ENCODE measurements at places on chromosomes 1 and 21.

DNA sequence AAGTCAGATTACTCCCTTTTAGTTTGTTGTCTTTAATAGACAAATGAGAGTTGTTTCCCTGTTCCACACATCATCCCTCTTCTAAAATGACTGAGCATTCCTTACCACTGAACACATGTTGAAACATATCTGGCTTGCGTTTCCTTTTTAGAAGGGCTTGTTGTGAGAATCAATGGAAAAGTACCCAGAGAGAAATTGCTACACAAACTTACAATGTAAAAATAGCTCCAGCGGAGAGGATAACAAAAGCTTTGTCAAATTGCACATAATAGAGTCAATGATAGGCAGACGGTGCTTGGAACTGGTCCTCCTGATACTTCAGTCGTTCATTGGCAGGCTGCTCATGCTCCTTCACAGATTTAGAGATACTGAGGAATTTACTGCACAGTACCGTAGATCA is 123.9 kb downstream of the CYYR1 start:
- DNase-seq: no peak

DNA sequence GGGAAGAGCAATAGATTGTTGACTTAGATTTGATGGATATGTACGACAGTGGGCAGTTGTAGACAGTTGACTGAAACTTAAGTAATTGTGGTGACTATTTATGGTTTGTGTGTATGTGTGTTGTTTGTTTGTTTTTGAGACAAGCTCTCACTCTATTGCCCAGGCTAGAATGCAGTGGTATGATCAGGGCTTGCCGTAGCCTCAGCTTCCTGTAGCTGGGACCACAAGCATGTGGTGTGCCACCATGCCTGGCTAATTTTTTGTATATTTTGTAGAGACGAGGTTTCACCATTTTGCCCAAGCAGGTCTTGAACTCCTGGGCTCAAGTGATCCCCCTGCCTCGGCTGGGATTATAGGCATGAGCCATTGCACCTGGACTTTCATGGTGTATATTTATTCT is 9.8 kb downstream of the SDHC start:
- DNase-seq: no peak

- DNase-seq: peak; percentile 23
Measured at GRCh38 chr1:238653693-238654321, 732.6 kb upstream of the CHRM3 start.

- DNase-seq: no peak
Measured at GRCh38 chr1:53260631-53261247, 22.4 kb upstream of the MAGOH start.

- DNase-seq: no peak
Measured at GRCh38 chr1:3785045-3785444, 11.3 kb downstream of the LRRC47 start.

DNA sequence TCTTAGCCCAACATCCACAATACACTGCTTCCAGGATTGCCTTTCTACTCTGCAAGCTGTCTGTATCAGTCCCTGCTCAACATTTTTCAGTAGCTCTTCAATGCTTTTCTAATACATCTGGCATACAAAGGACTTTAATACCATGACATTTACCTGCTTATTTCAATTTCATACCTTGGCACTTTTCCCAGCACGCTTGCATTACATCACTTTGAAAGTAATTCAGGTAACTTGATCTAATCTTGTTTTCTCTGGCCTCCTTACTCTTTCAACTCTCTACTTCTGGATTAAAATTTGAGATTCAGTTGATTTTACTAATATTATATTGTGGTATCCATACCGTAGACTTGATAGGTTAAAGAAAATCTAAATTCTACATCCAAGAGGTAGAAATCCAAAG is 103.0 kb downstream of the PTGS2 start:
- no peak for DNase-seq

GRCh38 chr1:159707472-159708260 is 6.7 kb downstream of the CRP start:
- DNase-seq: no peak

GRCh38 chr21:42490720-42491119 is 5.3 kb downstream of the RSPH1 start:
- DNase-seq: no peak

- no peak for DNase-seq
Measured at GRCh38 chr1:205578780-205579571, 52.8 kb downstream of the ELK4 start.

- DNase-seq: no peak
Measured at GRCh38 chr1:24147816-24148215, 4.9 kb upstream of the IL22RA1 start.

DNA sequence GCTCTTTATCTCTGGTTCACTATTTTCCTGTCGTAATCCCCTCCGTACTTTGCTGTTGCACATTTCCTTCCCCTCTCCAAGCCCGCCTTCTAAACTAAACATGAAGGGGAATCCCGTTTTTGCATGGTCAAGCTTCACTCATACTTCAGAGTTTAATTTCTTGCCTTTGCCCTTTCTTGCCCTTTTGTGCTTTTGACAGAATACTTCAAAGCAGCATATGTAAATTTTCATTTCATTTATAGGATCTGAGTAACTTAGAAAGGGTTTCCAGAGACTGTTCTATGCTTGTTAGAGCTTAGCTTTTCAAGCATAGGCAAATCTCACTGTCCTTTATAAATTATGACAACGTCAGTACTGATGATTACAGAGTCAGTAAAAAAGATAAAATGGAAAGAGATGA is 27.7 kb downstream of the SPATA45 start:
- DNase-seq: no peak

DNA sequence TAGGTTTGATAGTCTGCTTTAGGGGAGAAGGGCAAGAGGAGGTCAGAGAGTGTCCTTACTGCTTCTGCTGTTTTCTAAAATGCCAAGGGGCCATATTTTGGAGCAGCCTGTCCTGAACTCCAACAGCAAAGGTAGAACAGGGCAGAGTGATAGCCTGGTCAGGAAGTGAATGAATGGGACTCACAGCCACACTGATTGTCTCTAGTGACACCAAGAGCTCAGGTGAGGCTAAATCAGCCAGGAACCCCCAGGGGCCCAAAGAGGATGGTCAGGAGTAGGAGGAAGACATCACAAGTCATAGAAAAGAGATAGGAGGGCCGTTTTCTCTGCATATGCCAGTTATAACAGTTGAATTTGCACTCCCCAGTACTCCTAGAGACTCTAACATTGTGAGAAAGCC is 97.4 kb upstream of the DUSP10 start:
- DNase-seq: no peak

DNA sequence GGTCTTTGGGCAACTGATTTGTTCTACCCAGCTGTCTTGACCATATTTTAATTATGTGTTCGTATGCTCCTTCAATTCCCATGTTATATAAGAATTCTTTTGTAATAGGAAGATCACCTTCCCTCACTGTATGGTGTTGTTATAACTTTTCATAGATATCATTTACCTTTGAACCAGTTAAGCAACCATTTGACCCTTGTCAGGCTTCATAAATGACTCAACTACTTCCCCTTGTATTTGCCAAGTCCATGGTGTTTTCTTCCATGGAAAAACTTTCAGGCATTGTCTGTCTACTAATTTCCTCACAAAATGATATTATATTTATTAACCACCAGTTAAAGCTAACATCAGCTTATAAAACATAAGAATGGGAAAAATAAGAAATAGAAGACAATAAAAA is 5.1 kb downstream of the BPNT1 start:
- no peak for DNase-seq

DNA sequence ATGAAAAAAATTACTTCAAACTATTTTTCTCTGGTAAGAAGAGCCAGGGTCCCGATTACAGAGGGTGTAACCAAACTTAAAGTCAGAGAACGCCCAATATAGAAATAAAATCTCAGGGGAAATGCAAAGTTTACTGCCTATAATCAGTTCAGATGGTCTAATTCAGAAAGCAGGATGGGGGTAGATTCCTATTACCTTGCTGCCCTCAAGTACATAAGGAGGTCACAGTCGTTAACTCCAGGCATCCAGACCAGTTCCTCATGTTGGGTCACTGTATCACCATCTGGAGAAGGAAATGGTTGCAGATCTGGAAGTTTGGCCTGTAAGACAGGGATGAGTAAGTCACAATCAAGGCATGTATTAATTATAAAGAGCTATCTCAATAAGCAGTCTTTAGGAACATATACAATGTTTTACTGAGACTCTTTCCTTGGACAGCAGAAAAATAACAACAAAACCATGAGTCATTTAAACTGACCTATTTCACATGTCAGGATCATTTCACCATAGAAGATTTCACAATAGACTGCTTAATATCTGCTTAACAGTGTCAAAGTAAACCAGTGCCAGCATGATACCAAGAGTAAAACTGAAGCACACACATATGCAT is 179.4 kb downstream of the SLC45A1 start:
- DNase-seq: peak; percentile 63

- no peak for DNase-seq
Measured at GRCh38 chr21:44849616-44850130, 23.8 kb downstream of the PTTG1IP start.

DNA sequence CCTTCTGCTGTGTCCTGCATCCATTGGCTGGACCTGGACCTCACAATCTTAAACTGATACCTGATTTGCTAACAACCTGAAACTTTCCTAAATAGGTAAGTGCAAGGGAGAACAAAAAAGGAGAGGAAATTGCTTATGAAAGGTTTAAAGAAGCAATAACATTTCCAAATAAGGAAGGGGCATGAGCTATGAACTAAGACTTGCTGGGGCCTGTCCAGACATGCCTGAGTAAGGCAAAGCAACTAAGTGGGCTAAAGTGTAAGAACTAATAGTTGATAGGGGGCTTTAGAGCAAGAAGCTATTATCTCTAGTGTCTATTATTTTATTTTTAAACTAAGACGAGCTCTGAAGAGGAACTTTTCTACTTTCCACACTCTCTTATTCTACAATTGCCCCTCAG is 11.6 kb downstream of the JMJD4 start:
- no peak for DNase-seq

GRCh38 chr1:153032677-153033308 is 1.8 kb downstream of the SPRR1B start:
- peak; percentile 40 for DNase-seq

DNA sequence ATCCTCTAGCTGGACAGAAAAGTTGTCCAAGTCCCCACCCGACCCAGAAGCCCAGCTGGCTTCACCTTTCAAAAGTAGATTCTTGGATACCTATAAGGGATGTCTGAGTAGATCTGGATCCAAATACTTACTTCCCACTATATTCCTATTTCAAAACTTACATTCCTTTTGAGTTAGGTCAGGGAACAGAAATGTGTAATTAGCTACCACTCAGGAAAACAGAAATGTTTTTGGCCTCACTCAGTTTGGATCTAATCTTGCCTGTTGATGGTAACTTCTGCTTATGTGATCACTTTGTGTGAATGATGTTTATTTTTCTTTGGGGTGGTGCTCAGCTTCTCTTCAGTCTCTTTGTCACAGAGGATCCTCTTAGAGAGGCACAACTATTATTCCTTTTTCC is 814.4 kb upstream of the RGS18 start:
- peak; percentile 10 for DNase-seq

- DNase-seq: peak; percentile 59
Measured at GRCh38 chr1:155970531-155971167, 7.7 kb downstream of the ARHGEF2 start.

GRCh38 chr21:46585191-46585953 is 19.5 kb downstream of the S100B start:
- DNase-seq: no peak

DNA sequence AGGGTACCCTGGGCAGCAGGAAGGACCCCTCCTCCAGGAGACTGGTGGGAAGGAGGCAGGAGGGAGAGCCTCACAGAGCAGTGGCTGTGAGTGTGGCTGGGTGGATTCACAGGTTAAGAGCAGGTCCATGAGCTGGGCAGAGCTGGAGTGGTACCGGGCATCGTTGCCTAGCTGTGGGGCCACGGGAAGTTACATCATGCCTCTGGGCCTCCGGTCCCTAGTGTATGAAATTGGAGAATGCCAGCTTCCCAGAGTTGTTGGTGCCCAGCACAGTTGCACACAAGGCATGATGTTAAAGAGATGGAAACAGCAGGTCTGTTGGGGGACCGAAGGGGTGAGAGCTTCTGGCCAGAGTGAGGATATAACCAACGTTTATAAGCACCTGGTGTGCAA is 18.5 kb downstream of the FOXO6 start:
- DNase-seq: no peak

DNA sequence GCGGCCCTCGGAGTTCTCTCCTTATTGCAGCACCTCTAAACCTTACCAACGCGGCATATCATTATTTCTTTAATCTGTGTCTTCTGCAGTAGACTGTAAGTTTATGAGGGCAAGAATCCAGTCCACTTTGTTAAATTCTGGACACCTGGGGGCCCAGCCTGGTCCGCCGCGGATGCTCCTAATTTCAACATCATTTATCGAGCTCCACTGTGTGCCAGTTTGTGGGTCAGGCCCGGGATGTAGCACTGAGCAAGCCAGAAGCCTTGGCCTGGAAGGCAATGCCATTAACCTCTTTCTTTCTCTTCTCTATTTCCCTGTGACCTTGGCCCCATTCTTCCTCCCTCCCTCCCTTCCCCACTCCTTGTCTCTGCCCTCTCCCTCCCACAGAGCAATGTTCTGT is 70.6 kb upstream of the CACNA1E start:
- no peak for DNase-seq

All from fibroblast of the conjunctiva (primary cell).